ENCODE measurements at places on chromosomes 1 and 21. TPM values are rescaled to one million over a fixed set of nuclear protein-coding genes. Genes with fewer than 3 reads are reported as not detected.

DNA sequence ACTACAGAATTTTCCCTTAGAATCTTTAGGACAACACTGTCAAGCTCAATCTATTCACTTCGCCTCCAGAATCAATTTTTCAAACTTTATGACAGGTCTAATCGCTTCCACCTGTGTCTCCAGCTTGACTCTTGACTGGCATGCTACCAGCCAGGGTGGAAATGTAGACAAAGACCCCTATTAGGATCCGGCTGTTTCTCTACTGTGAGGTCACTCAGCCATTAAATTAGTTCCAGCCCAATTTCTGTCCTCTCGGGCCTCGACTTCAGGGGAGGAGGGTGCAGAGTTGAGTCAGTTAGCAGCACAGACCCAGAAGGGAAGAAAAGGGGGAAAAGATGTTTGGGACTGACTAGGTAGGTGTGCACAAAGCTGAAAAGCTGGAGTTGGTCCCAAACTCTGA is 78.5 kb downstream of the HLCS start:
- DNase-seq = no peak

GRCh38 chr1:204782118-204782700 is 88.5 kb upstream of the NFASC start:
- no peak for DNase-seq

NBPF6 gene
- not detected for total RNA-seq

ADAM30 gene
- not detected for total RNA-seq

POGK gene
- 32.0 TPM for total RNA-seq

- DNase-seq = no peak
Observed at GRCh38 chr1:182955596-182956588, 2.9 kb upstream of the SHCBP1L start.

SPOCD1 gene
- total RNA-seq = 13.5 TPM

DNA sequence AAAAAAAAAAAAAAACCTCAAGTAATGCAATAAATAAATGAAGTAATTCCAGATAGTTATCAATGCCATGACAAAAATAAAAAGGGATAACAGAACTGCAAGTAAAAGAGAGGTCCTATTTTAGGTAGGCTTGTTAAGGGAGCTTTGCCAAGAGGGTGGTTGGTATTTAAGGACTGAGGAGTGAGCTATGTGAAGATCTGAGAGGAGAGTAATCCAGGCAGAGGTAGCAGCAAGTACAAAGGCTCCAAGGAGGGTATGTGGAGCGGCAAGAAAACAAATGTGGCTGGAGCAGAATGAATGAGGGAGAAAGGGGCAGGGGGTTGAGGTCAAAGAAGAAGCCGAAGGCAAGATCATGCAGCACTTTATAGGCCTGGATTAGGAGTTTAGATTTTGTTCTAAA is 59.9 kb upstream of the CDC42BPA start:
- DNase-seq = no peak

ELAPOR1 gene
- 0.56 TPM for total RNA-seq

SH2D5 gene
- 2.1 TPM for total RNA-seq

DNA sequence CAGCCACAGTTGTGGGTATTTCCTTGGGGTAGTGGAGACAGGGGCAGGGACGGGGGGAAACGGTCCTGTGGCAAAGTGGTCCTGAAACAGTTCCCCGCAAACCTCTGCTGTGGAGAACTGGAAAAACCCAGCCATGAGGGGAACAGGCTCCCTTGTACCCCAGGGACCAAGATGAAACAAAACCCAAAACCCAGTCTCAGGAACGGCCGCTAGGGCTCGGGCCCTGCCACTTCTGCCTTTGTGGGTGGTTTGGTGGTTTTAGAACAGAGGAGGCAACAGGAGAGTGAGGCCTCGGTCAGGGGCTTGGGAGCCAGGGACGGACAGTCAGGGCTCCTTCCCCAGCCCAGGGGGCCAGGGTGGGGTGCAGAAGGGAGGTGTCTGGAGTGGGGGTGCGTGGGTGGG is 24.8 kb upstream of the EDN2 start:
- no peak for DNase-seq

DNA sequence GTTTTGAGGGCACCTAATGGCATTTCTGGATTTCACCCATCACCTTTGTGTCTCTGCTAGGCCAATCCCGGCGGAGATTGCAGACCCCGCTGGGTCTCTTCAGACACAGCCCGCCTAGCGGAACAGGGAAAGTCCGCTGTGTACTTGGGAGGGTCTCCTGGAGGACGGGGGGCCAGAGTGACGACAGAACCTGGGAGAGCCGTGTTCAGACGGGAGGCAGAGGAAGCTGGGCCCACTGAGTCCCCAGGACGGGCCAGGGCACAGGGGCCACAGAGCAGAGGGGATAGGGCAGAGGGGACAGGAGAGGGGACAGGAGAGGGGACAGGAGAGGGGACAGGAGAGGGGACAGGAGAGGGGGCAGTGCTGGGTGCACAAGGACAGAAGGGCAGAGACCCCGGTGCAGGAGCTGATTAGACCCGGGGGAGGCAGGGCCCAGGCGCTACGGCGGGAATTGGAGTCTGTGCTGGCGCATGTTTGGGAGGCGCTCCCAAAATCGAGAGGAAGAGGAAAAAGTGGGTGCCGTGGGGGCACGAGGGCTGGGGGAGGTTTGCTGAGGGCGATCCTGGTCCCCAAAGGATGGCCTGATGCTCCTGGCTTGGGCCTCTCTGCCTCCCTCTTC is 12.7 kb downstream of the TRPM2 start:
- DNase-seq = peak; percentile 66

GRCh38 chr1:40630488-40631223 is 34.8 kb downstream of the RIMS3 start:
- no peak for DNase-seq

BLACAT1 gene
- not detected for total RNA-seq

GRCh38 chr1:65407877-65408276 is 12.6 kb upstream of the LEPR start:
- no peak for DNase-seq

- no peak for DNase-seq
Observed at GRCh38 chr1:42999308-42999707, 40.6 kb upstream of the SLC2A1 start.

DNA sequence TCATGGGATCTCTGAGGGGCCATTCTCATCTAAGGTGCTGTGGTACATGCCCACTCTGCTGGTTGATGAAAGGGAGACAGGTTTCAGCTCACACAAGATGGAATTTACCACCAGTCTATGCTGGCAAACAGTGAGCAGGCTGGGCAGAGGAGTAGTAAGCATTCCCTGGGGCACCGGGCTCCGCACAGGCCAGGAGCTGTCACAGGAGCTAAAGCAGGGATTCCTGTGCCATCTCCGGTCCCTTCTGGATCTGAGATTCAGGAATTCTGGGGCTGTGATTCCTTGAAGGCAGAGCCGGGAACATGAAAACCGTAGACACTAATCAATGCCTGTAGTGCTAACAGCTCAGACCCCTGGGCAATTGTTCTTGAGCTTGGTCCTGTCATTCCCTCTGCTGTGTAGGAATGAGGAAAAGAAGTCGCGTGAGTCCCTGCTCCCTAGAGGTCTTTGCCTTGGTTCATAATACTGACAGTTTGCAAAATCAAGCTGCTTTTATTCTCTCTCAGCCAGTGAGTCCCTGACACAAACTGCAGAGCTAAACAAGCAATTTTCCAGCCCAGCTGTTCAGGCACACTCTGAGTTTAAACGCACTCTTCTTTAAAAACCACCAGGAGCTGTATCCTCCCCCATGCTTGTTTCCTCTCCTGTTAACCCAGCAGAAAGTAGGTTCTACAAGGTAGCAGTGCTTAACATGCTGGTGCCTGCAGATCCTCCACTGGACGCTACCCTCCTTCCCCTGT is 52.5 kb downstream of the MDM4 start:
- no peak for DNase-seq

All from posterior vena cava (tissue), 2 donors.